HFFc6 (cell line): ENCODE measurements at places on chromosomes 1 and 21. TPM values are rescaled to one million over a fixed set of nuclear protein-coding genes. Genes with fewer than 3 reads are reported as not detected.

- no peak for DNase-seq
These were observed 38.5 kb upstream of the EGLN1 start for GRCh38 chr1:231460614-231461013.

GRCh38 chr1:20496241-20496661 is 10.2 kb upstream of the CAMK2N1 start:
- peak; percentile 66 for DNase-seq

DNA sequence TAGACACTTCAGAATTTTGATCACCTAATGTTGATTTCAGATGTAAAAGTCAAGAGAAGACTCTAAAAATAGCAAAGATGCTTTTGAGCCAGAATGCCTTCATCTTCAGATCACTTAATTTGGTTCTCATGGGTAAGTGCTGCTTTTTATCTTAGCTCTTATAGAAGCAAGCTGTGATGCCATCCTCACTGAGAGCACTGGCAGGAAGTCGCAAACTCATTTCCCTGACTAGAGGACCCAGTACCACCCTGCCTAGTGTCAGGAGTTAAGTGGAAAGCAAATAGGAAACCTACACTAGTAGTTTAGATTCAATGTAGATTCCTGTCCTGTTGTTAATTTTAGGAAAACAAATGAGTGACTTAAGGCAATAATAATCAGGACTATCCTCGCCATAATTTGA is 12.1 kb downstream of the IFNAR2 start:
- DNase-seq, result no peak

DNA sequence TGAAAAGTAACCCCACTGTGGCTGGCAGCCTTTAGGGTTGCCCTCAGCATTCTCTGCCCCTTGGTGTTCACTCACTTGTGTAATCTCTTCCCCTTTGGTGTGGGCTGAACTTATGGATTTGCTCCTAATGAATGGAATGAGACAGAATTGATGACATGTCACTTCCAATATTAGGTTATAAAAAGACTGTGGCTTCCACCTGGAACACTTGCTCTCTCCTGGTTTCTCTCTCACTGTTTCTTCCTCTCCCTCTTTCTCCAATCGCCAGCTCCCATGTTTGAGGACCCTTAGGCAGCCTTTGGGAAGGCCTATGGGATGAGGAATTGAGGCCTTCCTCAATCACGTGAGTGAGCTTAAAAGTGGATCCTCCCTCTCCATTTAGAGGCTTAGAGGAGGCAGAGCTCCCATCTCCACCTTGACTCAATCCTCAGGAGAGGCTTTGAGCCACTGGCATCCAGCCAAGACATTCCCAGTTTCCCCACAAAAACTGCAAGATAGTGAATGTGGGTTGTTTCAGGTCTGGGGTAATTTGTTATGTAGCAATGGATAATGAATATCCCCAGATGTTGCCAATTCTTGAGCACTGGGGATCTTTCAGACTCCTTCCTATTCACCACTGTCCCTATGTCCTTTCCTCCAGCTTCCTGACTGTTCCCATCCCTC is 95.5 kb upstream of the CD34 start:
- no peak for DNase-seq

DNA sequence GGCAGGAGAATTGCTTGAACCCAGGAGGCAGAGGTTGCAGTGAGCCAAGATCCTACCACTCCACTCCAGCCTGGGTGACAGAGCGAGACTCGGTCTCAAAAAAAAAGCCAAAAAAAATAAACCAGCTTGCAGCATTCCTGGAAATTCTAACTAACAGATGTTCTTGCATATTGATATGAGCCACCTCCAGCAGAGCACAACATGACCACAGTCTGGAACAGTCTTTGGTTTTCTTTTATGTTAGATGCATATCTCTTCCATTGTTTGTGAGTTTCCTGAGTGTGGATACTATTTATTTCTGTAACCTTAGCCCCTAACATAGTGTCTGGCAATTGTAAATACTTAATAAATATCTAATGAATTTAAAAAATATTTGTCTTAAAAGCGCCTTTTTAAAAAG is 23.9 kb downstream of the IFNAR1 start:
- DNase-seq, result no peak

DNA sequence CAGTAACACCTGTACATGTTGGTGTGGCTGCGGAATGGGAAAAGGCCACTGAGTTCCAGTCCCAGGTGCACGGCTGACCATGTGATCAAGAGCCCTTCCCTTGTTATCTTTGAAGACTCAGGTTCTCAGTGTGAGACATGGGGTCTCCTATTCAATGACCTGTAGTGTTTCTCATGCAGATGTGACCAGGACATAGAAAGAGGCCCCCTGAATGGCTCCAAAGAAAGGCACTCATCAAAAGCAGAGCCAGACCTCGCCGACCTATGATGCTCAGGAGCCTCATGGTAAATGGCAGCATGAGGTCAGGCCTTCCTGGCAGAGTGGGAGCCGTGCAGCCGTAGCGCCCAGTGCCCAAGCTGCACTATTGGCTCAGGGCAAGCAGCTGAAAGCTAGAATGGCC is 42.3 kb upstream of the HAO2 start:
- DNase-seq, result no peak

Gene AMY2A
- total RNA-seq, result not detected in 3 replicates

DNA sequence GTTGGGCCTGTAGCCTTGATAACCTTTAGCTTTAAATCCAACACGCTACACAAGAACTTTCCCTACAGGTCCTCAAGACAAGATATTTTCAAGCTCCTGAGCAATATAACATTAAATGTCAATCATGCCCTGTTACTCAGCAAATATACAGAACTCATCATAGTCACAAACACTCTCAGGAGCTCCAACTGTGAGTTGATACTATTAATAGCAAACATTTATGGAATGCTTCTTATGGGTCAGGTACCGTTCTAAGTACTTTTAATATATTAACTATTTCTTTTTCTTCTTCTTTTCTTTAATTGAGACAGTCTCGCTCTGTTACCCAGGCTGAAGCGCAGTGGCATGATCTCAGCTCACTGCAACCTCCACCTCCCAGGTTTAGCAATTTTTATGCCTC is 10.1 kb downstream of the EYA3 start:
- no peak for DNase-seq

- DNase-seq, result no peak
These were observed 238.7 kb upstream of the SNX7 start for GRCh38 chr1:98422816-98423215.

Gene RGS16
- total RNA-seq, result 0.43 to 0.67 TPM (median 0.55 TPM) in 3 replicates

Gene SPATA17
- total RNA-seq, result 0.11 to 0.21 TPM in 2 of 3 replicates, not detected in the other

- no peak for DNase-seq
These were observed 101.8 kb upstream of the ARTN start for GRCh38 chr1:43831851-43832250.

Gene RIIAD1
- not detected in 3 replicates for total RNA-seq

DNA sequence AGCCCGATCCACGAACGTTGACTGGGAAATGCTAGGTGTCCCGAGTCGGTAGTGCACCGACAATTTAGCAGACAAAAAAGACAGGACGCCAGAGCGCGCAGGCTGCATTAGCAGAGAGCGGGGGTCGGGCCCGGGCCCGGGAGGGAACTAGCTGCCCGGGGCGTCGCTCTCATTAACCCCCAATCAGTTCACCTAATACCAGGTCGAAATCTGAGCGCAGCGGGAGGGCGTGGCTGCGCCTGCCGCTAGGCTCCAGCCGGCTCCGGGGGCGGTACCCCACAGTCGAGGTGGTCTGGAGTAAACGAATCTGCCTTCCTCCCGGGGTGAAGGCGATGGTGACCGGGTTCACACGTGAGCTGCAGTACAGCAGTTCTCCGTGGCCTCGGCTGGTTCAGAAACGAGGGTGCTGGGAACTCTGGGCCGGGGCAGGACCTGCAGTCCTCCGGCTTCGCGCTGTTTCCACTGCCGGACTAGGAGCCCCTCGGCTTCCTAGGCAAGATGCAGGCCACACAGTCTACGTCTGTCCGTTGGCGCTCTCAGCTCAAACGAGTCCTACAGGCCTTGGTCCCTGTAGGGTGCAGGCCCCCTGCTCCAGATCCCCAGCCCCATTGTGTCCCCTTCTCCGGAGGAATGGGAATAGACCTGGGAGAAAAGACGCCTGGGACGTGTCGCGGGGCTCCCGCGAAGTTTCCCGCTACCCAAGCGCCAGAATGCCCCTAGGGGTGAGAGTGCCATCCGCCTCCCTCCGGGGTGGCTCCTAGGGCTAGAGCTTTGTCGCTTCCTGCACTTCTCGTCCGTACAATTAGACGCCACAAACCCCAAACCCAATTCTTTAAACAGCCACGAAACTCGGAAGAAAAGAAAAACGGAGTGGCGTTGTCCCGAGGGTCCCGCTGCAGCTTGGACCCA is 2.0 kb downstream of the GFI1 start:
- no peak for DNase-seq

Gene FABP3
- total RNA-seq, result 1.4 to 4.8 TPM (median 1.8 TPM) in 3 replicates

DNA sequence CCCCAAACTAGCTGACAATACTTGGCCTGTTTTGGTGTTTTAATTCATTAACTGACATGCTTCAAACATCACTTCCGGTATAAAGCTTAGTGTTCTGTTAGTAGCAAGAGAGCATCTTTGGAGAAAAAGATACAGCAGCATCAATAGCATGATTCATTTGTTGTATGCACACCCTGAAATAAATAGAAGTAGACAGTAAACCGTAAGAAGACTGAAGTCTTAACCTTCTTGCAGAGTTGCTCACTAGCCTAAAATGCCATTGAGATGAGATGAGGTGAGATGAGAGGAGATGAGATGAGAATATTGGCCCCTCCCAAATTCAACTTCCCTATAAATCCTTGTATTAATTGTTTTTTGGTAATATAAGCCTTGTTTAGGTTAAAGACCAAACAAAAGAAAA is 108.8 kb downstream of the TNFSF18 start:
- DNase-seq, result peak; percentile 75

Gene RHD
- total RNA-seq, result not detected in 3 replicates

GRCh38 chr1:217072926-217073325 is 349.7 kb upstream of the ESRRG start:
- no peak for DNase-seq

GRCh38 chr1:185998391-185998790 is 264.2 kb downstream of the HMCN1 start:
- peak; percentile 6 for DNase-seq

DNA sequence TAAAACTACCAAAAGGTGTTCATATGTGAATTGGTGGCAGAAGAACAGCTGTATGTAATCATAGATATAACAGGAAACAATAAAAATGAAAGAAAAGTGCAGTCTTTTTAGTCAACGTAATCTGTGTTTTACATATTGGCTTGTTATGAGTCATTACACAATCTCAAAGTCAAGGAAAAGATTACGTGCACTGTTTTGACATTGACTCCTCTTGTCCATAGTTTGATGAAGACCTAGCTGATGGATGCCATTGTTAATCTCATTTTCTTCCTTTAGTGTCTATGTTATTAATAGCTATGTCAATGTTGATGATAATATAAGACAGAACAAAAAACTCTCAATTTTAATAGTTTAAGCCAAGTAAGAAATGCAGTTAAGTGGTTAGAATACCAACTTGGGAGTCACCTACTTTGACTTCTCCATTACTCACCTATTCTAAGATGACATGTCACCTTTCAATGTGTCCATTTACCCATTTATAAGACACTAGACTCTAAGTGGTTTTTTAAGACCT is 84.5 kb upstream of the SAMSN1 start:
- DNase-seq, result no peak

- no peak for DNase-seq
These were observed 218.5 kb downstream of the DISC1 start for GRCh38 chr1:231844986-231845502.

Gene CTTNBP2NL
- 71.0 to 76.8 TPM (median 71.0 TPM) in 3 replicates for total RNA-seq

Gene HSD3B2
- not detected in 3 replicates for total RNA-seq
